Activated CD4-positive, alpha-beta memory T cell treated with anti-CD3 and anti-CD28 coated beads, Interleukin-2, amount 10 ng/mL, durations not matched to agents 7 days and 5 days (primary cell): ENCODE measurements at places on chromosomes 1 and 21.

- no peak overlapping the region for H3K4me3 ChIP-seq
- no peaks in the 10 kb centered on the region for H3K27me3 ChIP-seq
- no peak for DNase-seq
- no peak overlapping the region for H3K27ac ChIP-seq
Observed at GRCh38 chr1:21898326-21899200, 38.5 kb downstream of the HSPG2 start.

DNA sequence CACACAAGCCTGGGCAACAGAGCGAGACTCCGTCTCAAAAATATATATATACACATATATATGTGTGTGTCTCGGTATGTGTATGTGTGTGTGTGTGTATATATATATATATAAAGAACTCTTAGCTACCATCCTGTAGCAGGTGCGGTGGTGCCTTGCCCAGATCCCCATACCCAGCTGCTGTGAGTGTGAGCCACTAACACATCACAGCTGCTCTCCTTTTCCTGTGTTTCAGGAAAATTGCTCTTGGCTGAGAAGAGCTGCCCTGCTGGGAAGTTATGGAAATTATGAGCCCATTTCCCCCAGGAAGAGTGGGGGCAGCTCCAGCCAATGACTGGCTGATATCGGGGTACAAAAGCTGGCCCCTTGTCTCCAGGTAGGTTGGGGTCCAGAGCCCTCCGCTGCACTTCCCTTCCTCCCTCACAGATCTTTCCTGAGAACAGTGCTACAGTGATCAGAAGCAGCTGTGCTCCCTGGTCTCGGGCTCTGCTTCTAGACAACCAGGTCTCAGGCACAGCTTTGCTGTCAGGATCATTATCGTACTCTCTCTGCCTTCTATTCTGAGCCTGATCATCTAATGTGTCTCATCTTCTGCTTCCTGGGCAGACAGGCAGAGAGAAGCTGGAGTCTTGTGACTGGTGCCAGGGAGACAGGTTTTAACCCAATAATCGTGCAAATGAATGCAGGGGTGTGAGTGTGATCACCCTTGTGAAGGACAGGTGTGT, 109.6 kb upstream of the ZNF678 start:
- no peak overlapping the region for H3K4me3 ChIP-seq
- H3K4me1 ChIP-seq, result no peaks in the 10 kb centered on the region
- peaks cover 13% of the 10 kb centered on the region for H3K27me3 ChIP-seq
- DNase-seq, result no peak

DNA sequence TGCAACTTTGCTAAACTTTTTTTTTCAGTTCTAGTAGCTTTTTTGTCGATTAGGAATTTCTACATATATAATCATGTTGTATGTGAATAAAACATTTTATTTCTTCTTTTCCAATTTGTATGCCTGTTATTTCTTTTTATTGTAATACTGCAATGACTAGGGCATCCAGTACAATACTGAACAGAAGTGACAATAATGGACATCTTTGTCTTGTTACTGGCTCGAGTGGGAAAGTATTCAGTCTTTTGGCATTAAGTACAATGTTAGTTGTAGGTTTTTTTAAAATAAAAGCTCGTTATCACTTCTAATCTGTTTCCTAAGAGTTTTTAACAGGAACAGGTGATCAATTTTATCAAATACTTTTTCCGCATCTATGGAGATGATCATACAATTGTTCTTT, 9.8 kb downstream of the STPG1 start:
- no peaks in the 10 kb centered on the region for H3K4me1 ChIP-seq
- no peaks in the 10 kb centered on the region for H3K27me3 ChIP-seq
- H3K36me3 ChIP-seq, result peaks cover 22% of the 10 kb centered on the region
- DNase-seq, result no peak

DNA sequence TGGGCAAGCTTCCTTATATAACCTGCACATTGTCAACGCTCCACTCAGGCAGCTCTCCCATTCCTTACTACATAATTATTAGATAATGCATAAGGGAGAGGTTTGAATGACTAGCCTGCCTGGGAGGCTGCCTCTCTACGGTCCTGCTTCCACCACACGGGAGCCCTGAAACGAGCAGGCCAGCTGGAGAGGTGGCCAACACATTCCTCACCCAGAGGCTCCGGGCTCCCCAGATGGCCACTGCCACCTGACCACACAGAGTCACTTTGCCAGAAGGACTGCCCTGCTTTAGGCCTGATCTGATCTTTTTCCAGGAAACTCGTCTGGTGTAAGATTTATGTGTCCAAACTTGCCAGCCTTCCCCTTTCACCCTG, 27.9 kb downstream of the HIVEP3 start:
- H3K27me3 ChIP-seq, result no peaks in the 10 kb centered on the region
- peaks cover 73% of the 10 kb centered on the region for H3K4me1 ChIP-seq
- H3K36me3 ChIP-seq, result peaks cover 4% of the 10 kb centered on the region
- peak overlapping the region; percentile 79 for H3K4me3 ChIP-seq

DNA sequence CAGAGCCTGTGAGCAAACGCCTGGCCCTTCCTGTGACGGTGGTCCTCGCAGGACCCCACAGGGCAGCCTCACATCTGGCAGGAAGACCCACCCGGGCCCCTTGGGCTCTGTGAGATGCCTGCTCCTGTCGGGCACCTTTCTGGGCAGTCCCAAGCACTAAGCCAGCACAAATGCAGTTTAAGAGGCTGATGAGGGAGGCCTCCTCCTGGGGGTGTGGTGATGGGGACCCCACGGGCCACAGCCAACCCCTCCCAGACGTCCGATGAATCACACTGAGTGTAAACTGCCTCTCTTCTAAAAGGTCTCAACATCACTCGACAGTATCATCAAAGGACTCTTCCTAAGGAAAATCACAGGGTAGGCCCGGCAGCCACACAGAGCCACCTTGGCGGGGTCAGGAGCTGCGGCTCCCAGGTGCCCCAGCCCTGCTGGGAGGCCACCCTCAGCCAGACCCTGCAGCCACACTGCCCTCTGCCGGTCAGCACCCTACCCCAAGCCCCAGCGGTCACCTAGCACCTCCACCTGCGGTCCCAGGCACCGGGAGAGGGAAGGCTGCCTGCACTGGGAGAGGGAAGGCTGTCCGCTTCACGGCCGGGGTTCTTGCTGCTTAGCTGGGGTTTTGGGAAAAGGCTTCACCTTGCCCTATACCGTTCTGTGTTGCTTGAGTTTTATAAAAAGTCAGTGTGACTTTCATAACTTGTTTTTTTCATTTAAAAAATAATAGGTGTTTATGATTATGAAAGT, 3.9 kb upstream of the PRKCZ start:
- peak; percentile 47 for DNase-seq
- no peak overlapping the region for H3K4me3 ChIP-seq
- H3K4me1 ChIP-seq, result peaks cover 20% of the 10 kb centered on the region

DNA sequence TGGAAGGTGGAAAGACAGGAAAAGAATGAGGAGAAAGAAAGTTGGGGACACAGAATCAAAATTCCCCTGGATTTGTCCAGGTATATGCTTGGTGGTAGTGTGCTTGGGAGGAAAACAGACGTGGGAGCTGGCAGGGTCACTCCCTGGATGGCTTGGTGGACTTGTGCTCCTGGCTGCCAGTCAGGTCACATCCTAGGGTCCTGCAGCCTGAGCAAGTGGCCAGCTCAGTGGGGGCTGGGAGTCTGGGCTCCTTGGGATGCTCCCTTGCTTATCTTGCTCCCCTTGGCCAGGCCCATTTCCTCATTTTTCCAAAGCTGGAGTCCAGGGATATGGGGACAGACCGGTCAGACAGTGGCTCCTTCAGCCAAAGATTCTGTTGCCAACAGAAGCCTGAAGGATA, 144.0 kb downstream of the CNIH3 start:
- no peak overlapping the region for H3K27ac ChIP-seq
- H3K4me3 ChIP-seq, result no peak overlapping the region
- DNase-seq, result no peak
- H3K36me3 ChIP-seq, result peaks cover 2% of the 10 kb centered on the region

- no peak for DNase-seq
- no peaks in the 10 kb centered on the region for H3K4me1 ChIP-seq
- no peaks in the 10 kb centered on the region for H3K36me3 ChIP-seq
- no peaks in the 10 kb centered on the region for H3K27me3 ChIP-seq
- no peak overlapping the region for H3K27ac ChIP-seq
Observed at GRCh38 chr1:69728206-69728605, 160.5 kb downstream of the LRRC7 start.
